ENCODE measurements at places on chromosomes 16 and 17.

- DNase-seq = peak; percentile 82
These were observed 17.4 kb downstream of the ITPRIPL2 start for GRCh38 chr16:19130852-19131824.

DNA sequence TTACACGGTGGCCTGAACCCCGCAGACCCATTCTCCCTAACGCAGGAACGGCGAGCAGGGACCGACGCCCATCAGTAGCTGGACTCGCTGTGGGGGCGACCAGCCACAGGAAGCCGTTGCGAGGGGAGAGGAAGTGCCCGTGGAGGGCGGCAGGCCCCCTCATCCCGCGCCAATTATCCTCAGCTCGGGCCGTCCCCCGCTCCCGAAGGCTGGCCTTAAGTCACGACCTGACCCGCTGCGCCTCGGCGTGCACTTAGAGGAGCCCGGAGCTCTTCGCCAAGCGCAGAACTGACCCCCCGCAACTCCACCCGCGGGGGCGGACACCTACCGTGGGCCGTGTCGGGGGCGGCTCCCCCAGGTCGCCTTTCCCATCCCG lies 401 bp downstream of the ARL16 start:
- DNase-seq = peak; percentile 78

DNA sequence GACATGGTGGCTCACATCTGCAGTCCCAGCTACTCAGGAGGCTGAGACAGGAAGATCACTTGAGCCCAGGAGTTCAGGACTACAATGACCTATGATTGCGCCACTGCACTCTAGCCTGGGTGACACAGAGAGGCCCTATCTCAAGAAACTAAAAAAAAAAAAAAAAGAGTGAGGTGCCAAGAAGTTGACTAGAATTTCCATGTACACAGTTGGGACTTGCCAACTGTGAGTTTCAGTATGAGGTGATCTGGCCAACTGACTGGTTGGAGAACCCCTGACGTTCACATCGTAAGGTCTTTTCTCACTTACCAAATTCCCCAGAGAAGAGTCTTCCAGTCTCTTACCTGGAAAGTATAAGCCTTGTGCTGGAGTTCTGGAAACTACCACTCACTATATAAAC lies 3.1 kb upstream of the MED11 start:
- peak; percentile 20 for DNase-seq

- DNase-seq = no peak
These were observed 9.2 kb upstream of the SERPINF1 start for GRCh38 chr17:1752425-1753262.

DNA sequence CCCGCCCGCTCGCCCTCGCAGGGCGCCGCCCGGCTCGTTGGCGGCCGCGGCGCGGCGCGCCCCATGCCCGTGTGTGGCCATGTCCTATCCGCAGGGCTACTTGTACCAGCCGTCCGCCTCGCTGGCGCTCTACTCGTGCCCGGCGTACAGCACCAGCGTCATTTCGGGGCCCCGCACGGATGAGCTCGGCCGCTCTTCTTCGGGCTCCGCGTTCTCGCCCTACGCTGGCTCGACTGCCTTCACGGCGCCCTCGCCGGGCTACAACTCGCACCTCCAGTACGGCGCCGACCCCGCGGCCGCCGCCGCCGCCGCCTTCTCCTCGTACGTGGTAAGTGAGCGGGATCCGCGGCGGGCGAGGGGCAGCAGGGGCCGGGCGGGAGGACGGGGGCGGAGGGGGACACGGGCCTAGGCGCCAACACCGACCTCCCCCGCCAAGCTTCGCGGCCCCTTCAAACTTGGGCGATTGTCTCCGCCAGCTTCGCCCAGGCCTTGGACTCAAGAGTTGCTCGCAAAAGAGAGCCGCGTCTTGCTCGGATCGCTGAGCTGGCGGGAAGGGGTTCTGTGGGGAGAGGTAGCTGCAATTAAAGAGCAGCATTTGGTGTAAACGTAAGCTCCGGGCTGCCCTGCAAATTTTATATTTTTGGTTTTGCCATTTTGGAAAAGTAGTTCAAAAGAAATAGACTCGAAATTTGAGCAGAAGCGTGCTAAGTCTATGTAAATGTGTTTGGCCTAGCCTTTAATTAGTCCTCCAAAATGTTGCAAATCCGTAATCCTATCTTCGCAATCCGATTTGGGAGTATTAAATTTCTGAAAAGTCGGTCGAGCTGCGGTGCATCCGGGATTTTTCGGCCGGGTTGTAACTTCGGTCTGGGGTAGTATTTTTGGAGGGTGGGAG lies 702 bp downstream of the IRX5 start:
- no peak for DNase-seq

DNA sequence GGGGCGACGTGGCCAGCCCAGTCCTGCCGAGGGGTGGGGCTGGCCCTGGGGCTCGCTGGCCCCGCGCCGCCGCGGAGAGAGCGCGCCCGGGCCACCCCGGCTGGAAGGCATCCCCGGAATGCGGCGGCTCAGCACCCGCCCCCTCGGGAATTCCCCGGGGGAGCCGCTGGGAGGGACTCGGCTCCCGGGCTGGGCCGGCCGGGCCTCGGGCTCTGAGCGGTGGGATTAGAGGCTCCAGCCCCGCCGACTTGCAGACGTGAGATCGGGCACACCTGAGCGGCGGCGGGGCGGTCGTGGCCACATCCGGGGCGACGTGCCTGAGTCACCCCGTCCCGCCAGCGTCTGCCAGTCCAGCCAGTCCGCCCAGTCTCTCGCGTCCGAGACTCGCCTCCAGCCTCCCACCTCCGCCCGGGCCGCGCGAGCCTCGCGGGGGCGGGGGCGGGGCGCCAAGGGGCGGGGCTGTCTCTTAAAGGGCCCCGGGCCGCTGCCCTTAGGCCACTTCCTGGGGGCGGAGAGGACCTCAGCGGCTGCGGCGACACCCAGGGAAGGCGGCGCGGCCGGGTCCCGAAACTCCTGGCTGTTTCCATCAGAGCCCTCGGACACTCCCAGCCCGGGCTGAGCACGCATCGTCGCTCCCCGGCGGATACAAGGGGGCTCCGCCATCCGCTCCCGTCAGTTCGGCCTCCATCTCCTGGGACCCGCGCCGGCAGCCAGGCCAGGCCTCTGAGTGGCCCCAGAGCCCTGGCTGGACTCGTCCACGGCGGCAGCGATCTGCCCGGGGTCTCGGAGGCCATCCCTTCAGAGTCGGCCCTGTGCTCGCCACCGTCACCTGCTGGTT lies at the start of gene KCTD11:
KCTD11 (plus strand) TSS at position 498 of the 838 bp plus-strand sequence.
- peak; percentile 96 for DNase-seq

- DNase-seq = no peak
These were observed 3.0 kb downstream of the SSTR5 start for GRCh38 chr16:1075546-1075945.

- no peak for DNase-seq
These were observed 14.0 kb downstream of the VPS53 start for GRCh38 chr17:700504-701094.

DNA sequence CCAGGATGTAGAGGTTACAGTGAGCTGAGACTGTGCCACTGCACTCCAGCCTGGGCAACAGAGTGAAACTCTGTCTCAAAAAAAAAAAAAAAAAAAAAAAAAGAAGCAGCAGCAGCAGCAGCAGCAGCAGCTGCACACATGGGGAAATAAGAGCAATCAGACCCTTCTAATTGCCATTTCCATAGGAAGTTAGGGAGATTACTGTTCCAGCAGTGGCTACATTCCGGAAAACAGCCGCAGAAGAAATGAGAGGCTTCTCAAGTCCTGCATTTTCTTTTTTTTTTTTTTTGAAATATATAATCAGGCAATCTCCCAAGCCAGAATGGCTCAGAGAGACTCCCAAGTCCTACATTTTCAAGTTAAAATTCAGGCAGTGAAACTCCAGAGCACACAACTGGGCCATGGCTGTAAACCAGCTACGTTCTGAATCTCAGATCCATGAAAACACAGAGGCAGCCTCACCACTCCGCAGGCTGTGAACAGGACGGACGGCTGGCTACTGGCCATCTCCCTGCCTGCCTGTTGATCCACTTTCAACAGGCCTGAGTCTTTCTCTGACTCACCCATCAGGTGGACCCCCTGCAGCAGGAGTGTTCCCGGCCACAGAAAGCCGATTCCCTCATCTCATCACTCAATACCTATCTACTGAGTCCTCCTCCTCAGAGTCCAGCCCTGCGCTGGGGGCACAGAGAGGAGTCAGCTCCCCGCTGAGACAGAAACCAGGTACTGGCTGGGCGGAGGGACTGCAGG lies 15.0 kb downstream of the TRPV1 start:
- DNase-seq = peak; percentile 66

GRCh38 chr16:77836801-77837200 lies 48.4 kb downstream of the VAT1L start:
- DNase-seq = no peak

GRCh38 chr17:38579934-38580333 lies 25.8 kb downstream of the SRCIN1 start:
- DNase-seq = peak; percentile 46

- no peak for DNase-seq
These were observed 16.2 kb downstream of the MYLK3 start for GRCh38 chr16:46731691-46732555.

GRCh38 chr17:57527221-57528057 lies 217.7 kb downstream of the CCDC182 start:
- no peak for DNase-seq

DNA sequence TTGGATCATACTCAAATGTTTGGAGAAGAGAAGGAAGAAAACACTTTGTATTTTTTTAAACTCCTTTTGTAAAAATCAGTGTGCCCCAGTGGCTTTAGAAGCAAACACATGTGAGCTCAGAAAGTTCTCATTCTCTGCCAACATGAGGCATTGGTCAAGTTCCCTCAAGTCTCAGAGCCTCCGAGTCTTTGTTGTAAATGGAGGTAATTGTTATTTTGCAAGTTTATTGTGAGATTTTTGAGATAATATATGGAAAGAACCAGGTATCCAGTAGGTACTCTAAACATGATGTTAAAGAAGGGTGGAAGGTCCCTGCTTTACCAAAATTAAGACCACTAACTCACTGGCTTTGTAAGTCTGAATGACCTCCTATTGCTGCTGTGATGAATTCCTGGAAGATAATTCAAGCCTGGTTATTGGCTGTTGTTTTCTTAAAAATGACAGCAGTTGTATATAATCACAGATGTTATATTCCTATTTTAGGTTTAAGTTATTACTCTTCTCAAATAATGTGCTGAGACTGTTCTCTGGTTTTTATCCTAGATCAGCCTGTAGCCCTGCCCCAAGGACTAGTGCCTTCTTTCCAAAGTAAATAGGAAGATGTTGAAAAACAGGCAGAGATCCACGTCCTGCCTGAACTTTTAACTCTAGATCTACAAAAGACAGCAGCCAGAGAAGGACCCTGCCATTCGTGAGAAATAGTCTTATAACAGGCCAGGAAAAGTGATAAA lies 2.4 kb downstream of the HLF start:
- no peak for DNase-seq

- DNase-seq = no peak
These were observed 50.4 kb upstream of the ERN1 start for GRCh38 chr17:64180089-64181073.

DNA sequence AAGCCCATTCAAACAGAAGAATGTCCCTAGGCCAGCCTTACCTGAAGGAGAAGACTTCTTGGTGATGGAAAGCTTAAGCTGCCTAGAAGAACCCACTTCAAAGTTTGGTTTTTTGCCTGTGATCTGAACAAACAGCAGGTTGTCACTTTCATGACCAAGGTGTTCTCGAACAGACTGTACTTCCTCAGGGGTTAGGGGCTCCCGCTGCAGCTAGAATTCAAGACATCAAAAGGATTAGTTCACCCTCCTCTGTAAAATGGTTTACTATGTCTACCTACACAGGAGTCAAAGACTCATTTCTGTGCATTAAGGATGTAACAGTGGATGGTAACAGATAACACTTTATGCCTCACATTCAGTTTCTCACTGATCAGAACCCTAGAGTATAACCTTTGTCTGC lies 13.2 kb downstream of the CIAPIN1 start:
- no peak for DNase-seq

GRCh38 chr17:17403065-17403464 lies 73.7 kb upstream of the MED9 start:
- DNase-seq = peak; percentile 48

DNA sequence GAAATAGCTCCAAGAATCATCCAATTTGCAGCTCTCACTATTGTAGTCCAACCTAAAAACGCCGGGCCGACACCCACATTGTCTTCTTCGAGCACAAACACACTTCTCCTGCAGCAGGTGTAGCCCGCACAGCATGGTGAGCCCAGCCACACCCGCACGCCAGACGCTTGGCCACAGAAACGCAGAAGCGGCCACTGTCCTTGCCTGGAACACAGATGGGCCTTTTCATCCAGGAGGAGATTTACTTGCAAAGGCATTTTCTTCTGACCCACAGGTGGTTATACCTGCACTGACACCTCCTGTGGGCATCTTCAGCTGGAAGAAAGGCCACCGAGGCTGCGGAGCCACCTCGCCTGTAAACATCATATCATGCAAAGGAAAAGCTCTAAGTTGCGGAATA lies 98.4 kb downstream of the ADCY9 start:
- no peak for DNase-seq

DNA sequence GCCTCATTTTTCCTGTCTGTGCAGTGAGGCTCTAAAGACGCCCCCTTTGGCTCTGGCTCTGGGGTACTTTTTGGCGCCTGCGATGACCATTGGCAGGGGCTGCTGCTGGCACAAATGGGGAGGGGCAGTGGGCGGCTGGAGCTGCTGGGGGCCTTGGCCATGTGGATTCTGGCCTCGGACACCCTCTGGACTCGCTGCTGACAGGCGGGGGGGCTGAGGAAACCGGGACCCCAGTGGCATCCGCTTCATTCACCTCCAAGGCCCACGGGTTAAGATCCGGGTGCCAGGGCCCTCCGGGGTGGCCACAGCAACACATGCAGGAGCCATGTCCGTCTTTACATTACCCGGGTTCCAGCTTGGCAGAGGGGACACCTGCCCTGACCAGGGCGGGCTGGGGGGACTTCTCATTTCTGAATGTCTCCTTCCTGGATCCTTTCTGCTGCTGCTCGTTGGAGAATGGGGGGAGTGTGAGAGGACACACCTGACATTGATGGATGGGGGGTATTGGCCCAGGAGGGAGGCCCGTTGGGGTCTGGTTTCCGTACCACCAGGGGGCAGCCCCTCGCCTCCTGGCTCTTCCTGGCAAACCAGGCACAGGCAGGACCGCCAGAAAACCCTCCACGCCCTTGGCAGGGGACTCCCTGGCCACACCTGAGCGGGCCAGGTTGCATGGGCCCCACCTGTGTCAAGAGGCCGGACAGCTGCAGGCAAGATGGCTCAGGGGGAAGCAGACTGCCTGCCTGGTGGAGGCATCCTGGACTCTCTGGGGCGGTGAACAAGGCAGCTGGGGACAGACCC lies 21.8 kb downstream of the GSE1 start:
- DNase-seq = no peak

GRCh38 chr16:65375651-65376050 lies 253.8 kb upstream of the CDH11 start:
- DNase-seq = no peak

All from Right ventricle myocardium inferior (tissue), 1 donor.